ENCODE measurements at places on chromosomes 1 and 21. TPM values are rescaled to one million over a fixed set of nuclear protein-coding genes. Genes with fewer than 3 reads are reported as not detected.

OR2L3 gene
- total RNA-seq = not detected

LCE2B gene
- total RNA-seq = not detected

HP1BP3 gene
- total RNA-seq = 211 TPM

METTL13 gene
- total RNA-seq = 71.2 TPM

- DNase-seq = no peak
Measured at GRCh38 chr1:107081102-107081501, 24.6 kb downstream of the PRMT6 start.

GRCh38 chr21:31416465-31416864 is 72.4 kb upstream of the TIAM1 start:
- no peak for DNase-seq

GRCh38 chr1:55623311-55623710 is 408.1 kb upstream of the USP24 start:
- DNase-seq = no peak

DNA sequence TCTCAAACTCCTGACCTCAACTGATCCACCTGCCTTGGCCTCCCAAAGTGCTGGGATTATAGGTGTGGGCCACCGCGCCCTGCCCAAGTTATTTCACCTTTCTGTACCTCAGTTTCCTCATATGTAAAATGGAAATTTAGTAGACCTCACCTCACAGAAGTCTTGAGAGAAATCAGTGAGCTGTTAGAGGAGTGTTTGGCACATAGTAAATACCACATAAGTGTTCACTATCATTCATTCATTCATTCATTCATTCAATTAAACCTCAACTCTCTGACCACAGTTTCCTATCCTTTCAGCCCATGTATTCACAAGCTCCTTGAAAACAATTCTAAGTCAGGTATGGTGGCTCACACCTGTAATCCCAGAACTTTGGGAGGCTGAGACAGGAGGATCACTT is 3.8 kb upstream of the FGR start:
- DNase-seq = no peak

GRCh38 chr21:46151989-46152926 is 3.1 kb downstream of the FTCD start:
- no peak for DNase-seq

DNA sequence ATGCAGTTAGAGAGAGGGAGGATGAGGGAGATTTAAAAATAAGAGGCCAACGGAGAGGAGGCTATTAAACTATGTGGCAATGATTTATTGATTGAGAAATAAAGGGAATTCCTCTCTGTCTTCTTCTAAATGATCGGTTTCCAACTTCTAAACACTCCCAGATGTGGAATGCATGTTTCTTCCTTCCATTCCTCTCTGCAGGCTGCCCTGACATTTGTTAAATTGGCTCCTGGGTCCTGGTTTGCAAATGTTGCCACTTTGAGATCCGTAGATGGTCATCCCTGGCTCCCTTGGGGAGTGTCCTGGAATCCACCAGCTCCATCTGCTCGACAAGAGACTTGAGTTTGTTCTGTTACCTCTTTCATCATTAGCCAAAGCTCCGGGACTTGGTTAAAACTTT is 10.3 kb upstream of the C1orf198 start:
- peak; percentile 71 for DNase-seq

DNA sequence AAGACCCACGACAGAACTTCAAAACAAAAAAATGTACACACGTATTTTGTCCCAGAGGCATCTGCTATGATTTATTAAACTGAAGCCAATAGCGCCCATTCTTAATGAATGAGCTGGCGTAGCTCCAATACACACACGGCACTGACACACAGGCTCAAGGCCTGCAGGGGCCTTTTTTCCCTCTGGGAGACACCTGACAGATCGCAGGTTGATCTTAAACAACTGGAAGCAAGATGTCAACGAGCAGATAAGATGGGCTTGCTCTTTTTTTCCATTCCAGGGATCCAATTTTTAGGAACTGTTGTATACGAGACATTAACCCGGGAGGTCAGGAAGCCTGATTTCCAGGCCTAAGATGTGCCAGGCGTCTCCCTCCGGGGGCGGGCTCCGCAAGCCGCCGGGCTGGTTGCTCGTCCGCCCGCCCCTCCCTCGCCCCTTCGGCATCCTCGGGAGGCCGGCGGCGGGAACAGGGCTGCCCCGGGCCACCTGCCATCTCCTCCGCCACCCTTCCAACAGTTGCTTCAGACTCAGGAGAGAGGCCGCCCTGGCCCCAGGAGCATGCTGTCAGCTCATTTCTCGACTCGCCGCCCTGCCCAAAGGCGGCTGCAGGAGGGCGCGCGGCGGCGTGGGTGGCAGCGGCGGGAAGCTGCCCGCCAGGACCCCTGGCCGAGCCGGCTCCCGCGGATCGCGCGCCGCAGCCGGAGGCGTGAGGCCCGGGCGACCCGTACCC is 735 bp downstream of the TTC13 start:
- DNase-seq = peak; percentile 55

DNA sequence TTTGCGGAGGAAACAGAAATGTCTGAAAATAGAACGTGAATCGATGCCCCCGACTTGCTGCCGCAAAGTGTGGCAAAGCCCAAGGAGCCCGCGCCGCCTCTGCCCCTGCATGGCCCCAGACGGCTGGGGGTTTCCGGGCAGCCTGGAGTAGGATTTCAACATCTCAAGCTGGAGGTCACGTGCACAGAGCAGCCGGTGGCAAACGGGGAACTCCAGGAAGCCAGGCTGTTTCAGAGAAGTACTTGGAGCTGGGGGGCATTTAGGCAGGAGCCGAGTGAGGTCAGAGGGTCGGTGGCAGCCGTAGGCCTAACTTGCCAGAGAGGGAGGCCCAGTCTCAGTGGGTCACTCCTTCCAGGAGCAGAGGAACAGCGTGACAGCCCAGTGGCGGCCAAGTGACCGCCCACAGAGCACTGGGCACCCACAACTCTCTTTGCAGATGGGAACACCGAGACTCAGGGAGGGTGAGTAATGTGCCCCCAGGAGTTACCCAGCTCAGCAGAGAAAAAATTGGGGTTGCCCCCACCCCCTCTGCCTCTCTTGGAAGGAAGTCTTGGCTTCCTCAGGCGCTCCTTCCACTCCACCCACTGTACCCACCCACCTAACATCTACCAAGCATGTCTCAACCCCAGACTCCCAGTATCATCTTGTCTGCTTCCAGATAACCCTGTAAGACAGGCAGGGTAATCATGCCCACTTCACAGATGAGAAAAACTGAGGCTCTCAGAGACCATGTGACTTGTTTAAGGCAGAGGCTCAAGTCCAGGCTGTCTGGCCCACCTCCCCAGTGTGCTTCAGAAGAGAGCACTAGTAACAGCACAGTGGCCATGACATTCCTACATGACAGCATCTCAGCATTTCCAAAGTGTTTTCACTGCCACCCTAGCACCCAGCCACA is 179.4 kb downstream of the HIVEP3 start:
- DNase-seq = peak; percentile 53

DNA sequence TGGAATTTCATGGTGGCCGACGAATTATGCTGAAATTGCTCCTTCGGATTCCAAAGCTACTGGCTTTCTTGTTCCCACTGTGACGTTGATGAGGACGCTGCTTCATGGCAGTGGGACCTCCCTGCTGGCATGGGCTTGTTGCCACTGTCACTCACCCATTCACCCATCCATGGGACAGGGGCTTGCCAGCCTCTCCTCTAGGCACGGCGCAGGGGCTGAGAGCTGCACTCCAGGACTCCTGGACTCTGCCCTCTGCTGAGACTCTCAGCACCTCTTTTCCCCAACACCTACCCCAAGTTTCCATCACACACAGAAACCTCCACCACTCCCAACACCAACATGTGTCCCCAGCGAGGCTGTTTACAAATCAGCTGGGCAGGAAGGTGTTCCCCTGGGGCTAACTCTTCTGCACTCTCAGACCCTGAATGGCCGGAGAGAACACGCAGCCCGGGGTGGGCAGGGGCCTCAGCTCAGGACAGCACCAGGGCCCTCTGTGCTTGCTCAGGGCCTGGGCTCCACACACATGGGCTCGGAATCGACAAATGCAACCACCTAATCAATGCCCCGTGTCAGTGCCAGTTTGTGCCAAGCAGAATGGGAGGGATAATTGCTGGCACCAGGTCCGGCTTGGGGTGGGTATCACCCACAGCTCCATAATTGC is 3.1 kb downstream of the ITGB2 start:
- no peak for DNase-seq

- DNase-seq = no peak
Measured at GRCh38 chr21:46498335-46499050, 39.8 kb downstream of the DIP2A start.

DNA sequence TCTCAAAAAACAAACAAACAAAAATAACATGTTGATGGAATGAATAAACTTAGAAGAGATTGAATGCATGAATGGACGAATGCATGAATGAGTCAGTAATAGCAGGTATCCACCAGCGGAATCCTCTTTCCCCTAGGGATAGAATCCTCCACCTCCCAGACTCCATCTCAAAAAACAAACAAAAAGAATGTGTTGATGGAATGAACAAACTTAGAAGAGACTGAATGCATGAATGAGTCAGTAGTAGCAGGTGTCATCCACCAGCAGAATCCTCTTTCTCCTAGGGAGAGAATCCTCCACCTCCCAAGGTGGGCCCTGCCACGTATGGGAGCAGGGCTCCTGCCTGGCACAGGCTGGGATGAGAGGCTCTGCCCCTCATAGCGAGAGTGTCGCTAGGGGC is 26.8 kb upstream of the RNF19B start:
- DNase-seq = no peak

DNA sequence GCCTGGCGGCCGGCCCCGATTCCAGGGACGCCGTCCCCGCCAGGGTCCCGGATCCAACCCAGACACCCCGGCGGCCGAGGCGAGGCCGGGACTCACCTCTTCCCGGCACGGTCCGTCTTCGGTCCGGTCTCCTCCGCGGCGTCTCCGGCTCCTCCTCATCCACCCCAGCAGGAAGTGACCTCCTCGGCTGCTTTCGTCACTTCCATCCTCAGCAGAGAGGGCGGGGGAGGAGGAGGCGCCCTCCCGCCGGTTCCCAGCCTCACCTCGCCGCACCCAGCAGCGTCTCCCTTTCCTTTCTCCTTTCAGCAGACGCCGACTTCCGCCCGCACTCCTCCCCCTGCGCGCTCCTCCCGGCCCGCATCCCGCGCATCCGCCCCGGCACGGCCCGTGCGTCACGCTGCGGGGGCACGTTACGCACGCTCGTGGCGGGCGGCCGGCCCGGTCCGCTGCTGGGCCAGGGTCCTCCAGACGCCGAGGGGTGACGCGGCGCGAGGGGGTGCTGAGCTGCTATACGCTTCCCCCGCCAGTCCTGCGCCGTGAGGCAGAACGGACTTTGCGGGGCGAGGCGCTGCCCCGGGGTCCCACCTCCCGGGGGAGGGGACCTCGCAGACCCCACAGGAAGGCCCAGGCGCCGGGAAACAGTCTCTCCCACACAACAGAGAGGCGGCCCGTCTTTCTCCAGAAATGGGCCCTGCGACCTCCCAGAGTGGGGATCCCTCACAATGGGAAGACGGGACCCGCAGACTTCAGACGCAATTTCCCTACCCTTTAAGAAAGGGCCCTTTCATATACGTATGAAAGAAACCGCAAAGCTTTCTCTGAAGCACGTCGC is at the start of gene ETV3:
TSS of gene ETV3 (minus strand) at position 176 of the 832 bp plus-strand sequence. CDS start 2,043 bp downstream, outside the sequence.
- DNase-seq = peak; percentile 98

DNA sequence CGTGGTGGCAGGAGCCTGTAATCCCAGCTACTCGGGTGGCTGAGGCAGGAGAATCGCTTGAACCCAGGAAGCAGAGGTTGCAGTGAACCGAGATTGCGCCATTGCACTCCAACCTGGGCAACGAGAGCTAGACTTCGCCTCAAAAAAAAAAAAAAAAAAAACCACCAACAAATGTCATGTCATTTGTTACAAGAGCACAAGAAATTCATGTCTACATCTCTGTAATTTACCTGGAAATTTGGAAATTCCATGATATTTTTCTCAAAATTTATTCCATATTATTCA is 16.5 kb upstream of the VPS45 start:
- no peak for DNase-seq

- no peak for DNase-seq
Measured at GRCh38 chr1:232372841-232373440, 257.0 kb downstream of the SIPA1L2 start.

GRCh38 chr1:217776693-217777092 is 145.5 kb downstream of the SPATA17 start:
- no peak for DNase-seq

DNA sequence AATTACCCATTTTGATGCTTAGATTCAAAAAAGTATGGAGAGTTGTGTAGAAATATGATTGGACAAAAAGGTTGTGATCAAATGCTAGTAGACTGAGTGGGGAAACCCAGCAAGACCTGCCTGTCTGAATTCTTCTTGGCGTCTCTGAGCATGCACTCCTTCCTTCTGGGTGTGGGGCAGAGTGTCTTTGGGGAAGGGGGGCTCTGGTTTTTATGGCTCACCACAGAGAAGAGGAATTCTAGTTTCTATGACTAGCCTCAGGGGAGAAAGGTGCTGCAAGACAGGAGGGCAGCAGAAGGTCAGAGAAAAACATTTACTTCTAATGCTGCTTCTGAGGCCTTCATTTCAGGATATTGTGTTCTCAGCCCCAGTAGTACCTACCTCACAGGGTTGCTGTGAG is 33.9 kb upstream of the PIGC start:
- no peak for DNase-seq

Measured in MG63 (cell line).